ENCODE measurements at places on chromosomes 7 and 10.

GRCh38 chr7:29044554-29044953 lies 86.4 kb upstream of the TRIL start:
- no peak for DNase-seq

- DNase-seq: no peak
Observed at GRCh38 chr7:107405559-107405958, 64.3 kb upstream of the GPR22 start.

GRCh38 chr10:133202778-133203651 lies 27.0 kb upstream of the UTF1 start:
- no peak for DNase-seq

GRCh38 chr7:150881189-150881588 lies 28.9 kb downstream of the AOC1 start:
- no peak for DNase-seq

DNA sequence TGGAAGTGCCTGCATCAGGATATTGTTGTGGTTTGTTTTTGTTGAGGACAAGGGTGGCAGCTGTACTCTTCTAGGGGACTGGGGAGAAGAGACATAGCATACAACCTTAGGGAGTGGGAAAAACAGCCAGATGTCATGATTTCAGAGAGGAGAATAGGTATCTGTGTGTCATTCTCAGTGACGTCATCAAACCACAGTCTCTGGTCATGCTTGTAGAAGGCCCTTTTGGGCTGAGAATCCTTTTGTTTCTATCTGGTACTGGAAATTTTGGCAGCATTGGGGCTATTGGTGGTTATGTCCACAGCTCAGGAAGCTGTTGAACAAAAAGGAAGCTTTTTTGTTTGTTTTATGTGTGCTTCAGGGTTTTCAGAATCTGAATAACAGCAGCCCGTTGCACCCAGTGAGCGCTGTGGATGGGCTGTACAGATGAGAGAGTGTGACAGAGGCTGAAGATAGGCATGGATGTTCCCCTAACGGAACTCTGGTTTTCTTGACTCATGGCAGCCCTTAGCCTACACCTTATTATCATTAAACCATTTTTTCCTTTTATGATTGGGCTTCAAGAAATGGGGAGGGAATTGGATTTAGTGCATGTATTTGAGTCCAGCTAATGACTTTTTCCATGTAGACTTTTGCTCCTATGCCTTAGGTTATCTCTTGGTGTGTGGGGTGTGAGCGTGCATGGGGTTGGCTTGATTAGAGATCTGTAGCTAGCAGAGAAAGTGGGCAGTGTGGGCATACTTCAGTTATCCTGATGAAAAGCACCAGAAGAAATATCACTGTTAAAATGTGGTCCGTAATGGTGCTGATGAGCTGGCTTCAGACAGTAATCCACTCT lies 65.7 kb downstream of the SND1 start:
- no peak for DNase-seq

- DNase-seq: no peak
Observed at GRCh38 chr10:118816471-118817168, 61.9 kb upstream of the CACUL1 start.

- DNase-seq: no peak
Observed at GRCh38 chr10:79229071-79229541, 118.2 kb upstream of the PPIF start.

DNA sequence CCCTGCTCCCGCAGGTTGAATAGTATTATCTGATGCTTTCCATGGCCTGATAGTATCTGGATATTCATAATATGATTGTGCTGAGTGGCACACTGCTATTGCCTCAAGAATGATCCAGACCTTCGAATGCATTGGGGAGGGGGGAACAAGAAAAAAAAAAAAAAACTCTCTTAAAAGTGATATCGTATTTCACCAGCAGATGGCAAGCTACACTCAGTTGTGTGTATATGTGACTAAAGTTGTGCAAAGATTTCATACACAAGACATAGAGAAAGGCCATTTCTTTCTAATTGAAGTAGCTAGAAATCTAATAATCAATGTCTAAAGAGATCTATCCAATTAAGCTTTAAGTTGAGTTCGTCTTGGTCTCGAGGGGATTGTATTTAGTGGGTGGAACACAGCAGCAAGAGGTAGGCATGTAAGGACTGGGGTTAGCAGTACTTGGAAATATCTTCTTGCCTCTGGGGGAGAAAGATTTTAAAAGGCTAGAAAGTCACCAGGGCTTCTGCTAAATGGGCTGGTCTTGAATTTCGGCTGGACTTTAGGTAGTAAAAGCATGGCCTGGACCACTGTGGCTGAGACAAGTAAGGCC lies 15.3 kb downstream of the SFRP4 start:
- DNase-seq: no peak

DNA sequence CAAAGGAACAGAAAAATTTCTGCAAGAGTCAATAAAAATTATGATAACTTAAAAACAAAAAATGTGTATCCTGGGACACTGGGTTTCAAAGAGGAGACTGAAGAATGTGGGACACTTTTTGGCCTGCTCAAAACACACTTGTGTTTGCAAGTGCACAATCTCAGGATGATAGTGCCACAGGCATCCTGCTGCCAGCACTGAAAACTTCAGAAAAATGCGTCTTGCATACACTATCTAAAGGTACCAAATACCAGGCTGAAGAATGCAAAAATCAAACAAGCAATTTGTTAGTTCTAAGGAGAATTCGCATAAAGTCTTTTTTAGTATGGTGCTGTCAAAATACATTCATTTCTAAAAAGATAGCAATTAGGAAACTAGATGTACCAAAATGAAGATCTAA lies 38.1 kb downstream of the WASL start:
- DNase-seq: no peak

DNA sequence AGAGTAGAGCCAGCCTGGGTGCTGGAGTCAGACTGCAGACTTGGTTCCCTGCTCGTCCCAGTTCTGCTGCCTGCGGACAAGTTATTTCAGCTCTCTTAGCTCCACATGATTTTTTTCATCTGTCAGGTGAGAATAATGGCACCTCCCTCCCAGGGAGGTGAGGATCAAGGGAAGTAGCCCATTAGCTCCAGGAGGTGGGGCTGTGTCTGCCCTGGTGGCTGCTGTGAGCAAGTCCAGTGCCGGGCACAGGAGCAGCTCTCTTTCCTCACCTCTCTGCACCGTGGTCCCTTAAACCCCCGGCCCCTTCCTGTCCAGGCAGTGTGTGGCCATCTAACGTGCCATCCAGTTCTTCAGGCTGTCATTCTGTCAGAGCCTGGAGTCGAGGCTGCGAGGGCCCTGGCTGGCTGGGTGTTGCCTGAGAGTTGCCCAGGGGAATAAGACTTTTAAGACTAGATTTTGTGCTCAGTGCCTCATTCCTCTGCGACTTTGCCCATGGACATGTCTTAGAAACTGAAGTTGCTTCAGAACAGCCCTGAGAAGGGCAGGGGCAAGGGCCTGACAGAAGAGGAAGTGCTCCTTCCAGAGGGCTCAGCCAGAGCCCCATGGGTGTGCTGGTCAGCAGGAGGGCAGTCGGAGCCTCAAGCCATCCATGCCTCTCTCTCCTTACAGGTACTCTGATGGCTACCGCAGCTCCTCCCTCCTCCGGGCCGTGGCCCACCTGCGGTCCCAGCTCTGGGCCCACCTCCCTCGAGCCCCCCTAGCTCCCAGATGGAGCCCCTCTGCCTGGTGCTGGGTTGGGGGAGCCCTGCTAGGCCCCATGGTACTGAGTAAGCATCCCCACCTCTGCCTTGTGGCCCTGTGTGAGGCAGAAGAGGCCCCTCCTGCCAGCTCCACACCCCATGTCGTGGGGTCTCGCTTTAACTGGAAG lies 5.0 kb downstream of the ABCB8 start:
- DNase-seq: no peak

DNA sequence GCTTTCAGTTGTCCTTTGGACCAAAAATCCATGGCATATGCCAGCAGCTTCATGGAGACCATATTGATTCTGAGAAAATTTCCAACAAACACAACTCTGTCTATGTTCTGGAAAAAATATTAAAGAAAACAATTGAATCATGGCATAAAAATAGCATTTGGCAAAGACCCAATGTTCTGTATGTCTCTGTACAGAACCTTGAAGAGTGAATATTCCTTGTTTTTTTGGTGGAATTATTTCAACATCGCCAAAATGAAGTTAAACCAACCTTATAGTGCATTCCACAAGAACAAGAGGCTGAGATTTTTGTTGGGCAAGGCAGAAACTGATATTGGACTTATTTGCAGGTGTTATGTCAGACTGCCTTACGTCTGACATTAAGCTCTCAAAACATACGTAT lies 53.3 kb upstream of the SLC16A12 start:
- DNase-seq: no peak

GRCh38 chr7:29331163-29331562 lies 136.6 kb downstream of the CHN2 start:
- no peak for DNase-seq

DNA sequence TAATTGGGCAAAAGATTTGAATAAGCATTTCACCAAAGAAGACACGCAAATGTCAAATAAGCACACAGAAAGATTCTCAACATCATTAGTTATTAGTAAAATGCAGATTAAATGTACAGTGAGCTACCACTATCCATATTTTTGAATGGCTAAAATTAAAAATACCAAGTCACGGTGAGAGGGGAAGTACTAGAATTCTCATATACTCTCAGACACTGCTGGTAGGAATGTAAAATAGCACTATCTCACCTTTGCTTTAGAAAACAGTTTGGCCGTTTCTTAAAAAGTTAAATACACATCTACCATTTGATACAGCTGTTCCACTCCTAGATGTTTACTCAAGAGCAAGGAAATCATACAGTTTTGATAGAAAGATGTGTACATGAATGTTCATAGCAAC lies 115.8 kb upstream of the CELF2 start:
- no peak for DNase-seq

DNA sequence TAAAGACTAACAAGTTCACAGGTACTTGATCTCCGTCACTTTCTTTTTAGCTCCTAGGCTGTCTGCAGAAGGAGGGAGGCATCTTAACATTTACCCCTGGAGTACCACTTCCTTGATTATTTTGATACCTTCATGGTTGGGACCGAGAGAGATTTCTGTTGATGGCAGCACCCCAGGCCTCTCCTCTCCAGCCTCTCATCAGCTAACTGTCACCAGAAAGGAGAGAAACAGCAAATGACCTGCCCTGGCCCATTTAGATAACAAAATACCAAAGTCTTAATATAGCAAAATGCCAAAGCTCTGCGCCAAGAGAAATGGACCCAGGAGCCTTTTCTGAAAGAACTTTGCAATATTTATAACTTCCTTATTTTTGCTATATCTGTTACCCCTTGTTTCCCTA lies 30.0 kb upstream of the KLHL7 start:
- no peak for DNase-seq

DNA sequence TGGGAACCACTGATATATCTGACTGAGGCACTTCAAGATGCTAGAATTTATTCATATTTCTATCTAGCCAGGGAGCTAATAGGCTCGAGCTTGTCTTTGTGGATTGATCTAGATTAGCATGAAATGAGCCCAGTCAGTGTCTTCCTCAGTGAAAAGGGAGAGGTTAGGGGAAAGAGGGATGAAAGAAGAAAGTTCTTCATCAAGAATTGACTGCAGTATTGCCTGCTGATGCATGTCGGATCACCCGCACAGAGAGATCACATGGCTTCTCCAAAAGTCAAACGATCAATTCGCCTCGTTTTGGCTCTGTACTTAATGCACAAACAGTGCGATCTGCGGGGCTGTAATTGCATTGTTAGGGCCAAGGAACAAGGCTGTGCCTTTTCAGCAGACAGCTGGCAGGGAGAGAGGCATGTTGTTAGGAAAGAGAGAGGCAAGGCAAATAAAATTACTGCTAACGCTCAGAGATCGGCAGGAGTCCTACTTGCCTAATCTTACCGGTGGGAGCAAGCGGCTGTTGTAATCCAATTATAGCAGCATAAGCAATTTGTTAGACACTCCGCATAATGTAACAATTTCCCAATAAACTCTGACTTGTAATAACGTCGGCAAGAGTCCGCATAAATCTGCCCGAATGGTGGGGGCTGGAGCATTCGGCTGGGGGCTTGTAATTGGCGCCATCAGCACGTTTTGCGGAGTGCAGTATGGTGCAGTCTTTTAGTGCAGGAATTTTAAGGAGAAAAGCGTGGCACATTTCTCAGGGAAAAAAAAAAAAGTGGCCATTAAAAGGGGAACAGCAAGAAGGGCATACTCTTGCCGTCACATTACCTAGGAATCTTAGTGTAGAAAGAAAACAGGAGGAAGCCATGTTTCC lies 102.1 kb downstream of the POLL start:
- DNase-seq: no peak

GRCh38 chr7:66379542-66380160 lies 174.5 kb downstream of the TPST1 start:
- no peak for DNase-seq

GRCh38 chr10:109474261-109474660 lies 449.1 kb downstream of the XPNPEP1 start:
- DNase-seq: no peak

DNA sequence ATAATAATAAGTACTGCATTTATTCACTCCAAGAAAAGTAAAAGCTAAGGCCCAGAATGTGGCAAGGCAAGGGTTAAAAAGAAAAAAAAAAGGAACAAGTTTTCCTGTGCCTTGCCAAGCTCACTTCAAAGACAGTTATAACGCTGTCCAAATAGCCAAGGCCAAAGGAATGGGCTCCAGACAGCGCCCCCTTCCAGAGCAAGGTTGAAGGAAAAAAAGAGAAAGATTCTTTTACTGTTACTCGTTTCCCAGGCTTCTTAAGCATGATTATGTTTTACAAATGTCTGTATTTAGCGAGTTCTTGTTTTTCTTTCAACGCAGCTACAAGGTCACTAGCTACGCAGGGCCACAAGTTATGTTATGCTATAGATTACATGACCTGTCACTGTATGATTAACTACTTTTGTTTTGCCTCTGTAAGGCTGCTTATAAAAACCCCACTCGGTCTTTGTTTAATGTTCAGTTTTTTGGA lies 9.1 kb upstream of the EIF4H start:
- DNase-seq: no peak

- DNase-seq: no peak
Observed at GRCh38 chr7:41113719-41114118, 589.2 kb downstream of the INHBA start.

DNA sequence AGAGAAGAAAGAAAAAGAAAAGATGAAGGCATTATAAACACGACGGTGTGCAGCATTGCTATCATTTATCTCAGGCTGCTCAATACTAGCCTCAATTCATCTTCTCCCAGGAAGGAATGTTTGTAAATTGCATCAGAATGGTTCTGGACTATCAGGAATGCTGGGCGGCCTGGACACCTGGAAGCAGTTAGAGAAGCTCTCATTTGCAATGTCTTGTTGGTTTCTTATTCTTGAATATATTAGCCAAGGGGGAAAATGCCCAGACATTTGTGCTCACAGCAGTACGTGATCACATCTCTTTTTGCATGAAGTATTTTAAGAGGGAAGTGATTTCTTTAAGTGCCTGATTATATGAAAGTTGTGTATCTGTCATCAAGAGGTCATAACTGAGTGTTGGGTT lies 85.6 kb upstream of the IMMP2L start:
- DNase-seq: no peak

DNA sequence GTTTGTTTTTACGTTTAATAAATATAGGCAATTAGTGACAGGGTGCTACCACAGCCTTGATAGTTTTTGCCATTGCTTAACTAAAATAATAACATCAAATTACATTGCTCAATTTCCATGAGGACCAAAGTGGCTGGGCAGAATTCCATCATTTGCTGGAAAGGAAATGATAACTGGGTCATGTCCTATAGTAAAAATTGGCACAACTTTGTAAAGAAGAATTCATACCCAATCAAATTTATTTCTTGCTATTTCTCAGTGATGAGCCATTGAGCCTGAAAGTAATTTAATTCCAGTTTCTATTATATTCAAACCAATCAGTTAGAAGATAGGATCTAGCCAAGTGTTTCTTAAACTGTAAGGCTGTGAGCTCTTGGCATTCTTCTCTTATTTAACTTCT lies 102.2 kb upstream of the CTTNBP2 start:
- no peak for DNase-seq
